CD4-positive, alpha-beta T cell treated with Interferon gamma for 1 hour (primary cell): ENCODE measurements at places on chromosomes 3 and 15.

DNA sequence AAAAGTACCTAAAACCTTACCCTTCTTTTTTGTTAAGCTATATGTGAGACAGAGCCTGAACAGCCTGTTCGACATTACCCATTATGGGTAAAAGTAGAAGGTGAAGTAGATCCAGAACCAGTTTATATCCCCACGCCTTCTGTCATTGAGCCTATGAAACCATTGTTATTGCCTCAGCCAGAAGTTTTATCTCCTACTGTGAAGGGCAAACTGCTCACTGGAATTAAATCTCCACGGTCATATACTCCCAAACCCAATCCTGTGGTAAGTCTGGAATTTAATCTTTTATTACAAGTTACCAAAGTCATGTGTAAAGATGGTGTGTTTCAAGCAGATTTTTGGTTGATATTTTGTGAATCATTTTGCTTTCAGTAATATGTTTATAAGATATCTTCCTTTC lies 47.1 kb upstream of the MAPKBP1 start:
- DNase-seq, result no peak

GRCh38 chr15:60703207-60703933 lies 224.4 kb upstream of the ICE2 start:
- DNase-seq, result no peak

DNA sequence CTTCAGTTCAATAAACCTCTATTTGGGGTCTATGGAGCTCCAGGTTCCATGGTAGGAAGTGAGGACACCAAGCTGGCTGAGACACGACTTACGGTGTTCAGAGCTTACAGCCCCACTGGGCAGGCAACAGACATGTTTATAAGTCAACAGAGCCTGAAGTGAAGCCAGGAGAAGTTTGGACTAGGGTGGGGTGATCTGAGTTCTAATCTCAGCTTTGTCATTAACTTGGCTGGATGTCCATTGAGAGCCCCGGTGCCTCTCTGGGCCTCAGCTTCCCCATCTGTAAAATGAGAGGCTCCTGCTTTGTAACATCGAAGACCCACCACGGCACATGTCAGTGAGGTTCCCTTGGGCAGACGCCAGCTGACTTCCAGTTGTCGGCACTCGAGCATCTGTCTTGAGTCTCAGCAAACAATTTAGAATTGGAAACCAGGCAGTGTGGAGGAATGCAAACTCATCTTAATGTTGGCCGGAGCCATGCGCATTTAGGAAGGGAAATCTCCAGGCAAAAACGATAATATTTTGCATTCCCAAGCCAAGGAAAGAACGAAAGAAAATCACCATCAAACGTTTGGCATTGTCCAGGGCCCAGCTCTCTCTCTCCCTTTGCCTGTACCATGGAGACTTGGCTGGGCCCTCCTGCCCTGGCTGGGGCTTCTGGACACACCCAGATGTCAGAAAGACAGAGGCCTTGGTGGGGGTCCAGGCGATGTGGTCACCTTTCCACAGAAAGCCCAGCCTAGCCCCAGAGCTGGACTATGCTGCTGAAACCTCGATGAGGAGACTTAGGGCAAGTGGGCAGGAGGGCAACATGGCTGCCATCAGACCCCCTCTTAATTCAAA lies 18.4 kb downstream of the ITGA11 start:
- no peak for DNase-seq

- DNase-seq, result no peak
These were observed 91.6 kb downstream of the MESD start for GRCh38 chr15:80898040-80898439.

GRCh38 chr15:91099616-91099994 lies 452 bp upstream of the SV2B start:
- no peak for DNase-seq

DNA sequence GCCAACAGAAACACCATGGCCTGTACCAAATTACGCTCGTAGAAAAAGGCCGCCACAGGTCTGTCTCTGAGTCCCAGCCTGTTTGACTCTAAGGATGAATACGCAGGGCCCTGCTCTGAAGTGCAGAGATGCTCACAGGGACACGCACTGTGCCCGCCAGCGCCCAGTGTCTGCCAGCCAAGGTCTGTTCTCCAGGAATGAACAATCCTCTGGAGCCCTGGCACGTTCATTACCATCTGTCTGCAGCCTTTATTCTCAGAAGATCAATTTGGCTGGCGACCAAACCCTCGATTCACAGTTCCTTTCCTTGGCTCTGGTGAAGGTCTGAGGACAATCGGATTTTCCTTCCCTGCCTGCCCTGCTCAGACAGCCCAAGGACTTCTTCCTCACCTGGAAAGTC lies 66.3 kb downstream of the NIPA2 start:
- DNase-seq, result no peak

DNA sequence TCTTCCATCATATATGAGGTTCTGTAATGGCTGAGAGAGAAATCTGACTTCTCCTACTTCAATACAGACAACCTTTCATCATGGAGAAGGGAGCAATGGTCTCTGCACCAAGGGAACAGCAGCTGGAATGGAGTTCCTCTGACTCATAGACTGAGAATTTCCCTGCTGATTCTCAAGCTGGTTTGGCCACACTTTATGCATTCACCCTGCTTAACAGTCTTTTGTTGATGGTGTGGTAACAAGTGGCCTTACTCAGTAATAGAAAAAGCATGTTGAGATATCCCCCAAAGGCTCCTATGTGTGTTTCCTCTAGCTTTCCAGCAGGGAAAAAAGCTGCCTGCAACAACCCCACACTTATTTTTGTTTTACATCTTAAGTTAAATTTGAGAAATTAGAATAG lies 138.1 kb downstream of the GREM1 start:
- no peak for DNase-seq

GRCh38 chr3:191644291-191644690 lies 183.3 kb downstream of the PYDC2 start:
- DNase-seq, result no peak

DNA sequence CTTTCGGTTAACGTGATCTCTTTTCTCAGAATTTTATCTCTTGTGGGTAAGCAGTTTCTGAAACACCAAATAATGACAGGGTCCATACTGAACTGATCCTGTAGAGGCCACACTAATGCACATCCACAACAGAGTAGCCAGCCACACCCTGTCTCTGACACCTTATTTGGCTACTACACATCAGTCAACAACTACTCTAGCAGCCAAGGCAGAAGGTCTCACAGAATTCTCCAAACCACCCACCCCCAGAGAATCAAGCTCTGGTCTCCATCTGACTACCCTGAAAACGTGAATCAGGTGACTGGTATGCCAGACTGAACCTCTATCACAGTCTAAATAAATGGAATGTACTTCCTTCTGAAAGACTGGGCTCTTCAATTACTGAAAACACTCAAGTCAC lies 38.0 kb downstream of the EDC3 start:
- no peak for DNase-seq

DNA sequence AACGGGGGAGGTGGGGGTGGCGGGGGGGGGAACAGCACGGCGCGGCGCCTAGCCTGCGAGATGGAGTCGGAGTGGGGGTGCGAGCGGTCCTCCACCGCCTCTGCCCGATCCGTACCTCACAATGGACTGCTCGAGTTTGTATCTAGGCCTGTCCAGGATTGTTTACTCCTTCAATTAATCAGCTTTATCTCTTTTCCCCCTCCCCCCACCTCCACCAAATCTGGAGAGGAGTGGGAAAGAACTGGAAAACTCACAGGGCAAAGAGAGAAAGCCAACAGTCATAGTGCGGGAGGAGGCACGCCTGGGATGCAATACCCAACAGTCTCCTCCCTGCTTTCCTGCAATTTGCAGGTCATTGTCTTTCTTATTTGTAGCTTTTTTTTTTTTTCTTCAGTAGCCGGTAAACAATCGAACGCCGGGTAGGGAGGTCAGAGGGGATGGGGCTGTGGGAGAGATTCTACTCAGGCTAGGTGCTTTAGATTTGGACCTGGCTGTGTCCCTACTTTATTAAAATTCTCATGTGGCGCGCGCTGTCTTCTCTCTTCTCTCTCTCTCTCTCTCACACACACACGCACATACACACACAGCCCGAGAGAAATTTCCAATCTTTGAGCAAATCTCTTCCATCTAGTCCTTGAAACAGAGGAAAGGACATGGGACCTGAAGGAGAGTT lies 6.9 kb upstream of the MEIS2 start:
- DNase-seq, result no peak

DNA sequence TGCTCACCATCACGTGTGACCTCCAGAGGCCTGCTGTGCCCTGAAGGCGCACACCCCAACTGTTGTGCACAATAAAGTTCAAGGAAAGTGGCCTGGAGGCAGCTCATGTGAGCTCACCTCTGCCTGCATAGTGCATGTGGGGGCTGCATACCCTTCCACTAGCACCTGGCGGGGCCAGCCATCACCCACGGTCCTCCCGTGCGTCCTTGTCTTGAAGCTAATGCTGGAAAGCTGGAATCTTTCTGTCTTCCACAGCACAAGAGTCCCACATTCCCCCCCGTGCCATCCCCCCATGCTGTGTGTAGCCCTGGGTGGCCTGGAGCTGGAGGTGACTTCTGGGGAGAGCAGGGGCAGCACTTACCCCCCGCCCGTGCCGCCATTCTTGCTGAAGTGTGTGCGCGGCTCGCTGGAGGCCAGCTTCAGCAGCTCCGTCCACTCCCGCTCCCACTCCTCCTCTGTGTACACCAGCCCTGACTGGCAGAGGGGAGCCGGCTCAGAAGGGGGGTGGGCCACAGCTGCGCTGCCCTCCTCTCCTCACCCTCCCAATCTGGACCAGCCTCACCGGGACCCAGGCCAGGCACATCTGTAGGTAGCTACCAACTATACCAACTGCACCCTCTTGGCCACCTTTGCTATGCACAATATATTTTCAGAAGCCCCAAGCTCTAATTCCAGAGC lies 199.5 kb downstream of the KLF13 start:
- no peak for DNase-seq
